ENCODE measurements at places on chromosomes 11 and 22.

DNA sequence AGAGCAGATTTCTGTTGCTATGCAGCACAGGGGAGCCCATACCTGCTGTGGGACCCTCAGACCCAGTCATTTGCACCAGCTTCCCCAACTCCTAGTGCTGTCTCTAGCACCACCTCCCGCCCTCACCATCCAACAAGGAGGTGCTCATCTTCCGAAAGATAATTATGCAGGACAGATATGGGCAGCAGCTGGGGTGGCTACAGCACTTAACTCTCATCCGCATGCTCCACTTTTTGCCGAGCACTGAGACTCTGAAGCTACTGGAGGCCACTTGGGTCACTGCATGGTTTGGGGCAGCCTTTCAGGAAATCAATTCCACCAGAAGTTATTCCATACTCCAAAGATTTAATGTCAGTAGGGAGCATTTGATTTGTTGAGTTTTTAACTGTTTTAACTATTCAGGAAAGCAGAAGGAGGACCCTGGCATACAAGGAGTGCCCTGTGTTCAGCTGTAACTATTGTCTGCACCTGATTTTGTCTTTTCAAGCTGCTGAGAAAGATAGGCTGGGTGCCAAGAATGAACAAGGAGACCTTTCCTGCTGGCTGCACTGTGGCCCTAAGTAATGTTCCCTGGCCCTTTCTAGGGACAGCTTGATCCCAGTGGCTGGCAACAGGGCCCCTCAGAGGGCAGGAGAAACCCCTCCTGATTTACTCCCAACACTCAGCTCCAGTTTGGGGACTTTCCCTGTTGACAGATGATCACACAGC is 67.3 kb upstream of the CSNK2A3 start:
- no peak for DNase-seq

- no peak for DNase-seq
Observed at GRCh38 chr11:100691896-100692653, 5.0 kb downstream of the ARHGAP42 start.

DNA sequence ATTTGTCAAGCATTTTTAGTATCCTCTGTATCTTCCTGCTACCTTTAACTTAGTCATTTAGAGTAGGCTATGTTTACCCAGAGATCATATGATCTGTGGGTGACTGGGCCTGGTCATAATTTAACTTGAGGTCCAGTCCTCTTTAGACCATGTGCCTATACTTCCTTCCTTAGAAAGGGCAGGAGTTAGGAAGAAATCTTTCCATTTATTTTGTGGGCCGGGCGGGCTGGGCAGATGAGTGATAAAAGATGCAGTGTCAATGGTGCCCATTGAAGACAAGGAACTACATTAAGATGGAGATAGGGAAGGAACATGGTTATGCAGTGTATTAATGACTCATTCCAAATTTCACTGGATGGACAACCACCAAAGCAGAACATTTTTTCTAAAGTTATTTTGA is 30.9 kb upstream of the PDE3B start:
- DNase-seq, result no peak

DNA sequence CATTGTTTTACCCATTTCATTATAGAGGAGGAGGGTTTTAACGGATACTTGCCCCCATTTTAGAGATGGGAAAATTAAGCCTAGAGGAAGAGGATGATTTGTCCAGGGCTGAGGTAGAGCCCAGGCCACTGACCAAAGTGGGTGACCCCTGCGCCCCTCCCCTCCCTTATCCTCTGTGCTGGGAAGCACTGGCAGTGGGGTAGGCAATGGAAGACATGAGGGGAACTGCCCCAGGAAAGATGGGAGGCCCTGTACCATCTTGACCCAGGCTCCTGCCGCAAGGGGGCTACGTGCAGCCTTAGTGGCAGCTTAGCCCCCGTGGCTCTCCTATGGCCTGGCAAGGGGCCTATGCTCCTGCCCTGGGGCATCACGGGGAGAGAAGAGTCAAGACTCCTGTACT is 76.4 kb upstream of the MYOD1 start:
- DNase-seq, result no peak

- no peak for DNase-seq
Observed at GRCh38 chr11:69339041-69339733, 45.2 kb downstream of the MYEOV start.

GRCh38 chr11:62152245-62153086 is 28.7 kb downstream of the INCENP start:
- DNase-seq, result no peak

- DNase-seq, result no peak
Observed at GRCh38 chr11:42925916-42926315, 385.9 kb upstream of the API5 start.

DNA sequence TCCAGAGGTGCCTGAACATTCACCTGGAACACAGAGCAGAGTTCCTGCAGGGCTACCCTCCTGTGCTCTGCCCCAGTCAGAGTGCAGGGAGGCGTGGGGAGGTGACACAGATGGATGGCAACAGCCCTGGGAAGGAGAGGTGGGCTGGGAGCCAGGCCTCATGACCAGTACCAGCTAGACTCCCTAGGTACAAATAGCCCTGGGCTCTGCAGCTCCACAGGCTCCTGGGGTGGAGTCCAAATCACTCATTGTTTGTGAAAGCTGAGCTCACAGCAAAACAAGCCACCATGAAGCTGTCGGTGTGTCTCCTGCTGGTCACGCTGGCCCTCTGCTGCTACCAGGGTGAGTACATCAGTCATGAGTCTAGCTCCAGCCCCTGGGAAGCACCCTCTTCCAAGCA is at the start of gene SCGB1D2:
TSS of gene SCGB1D2 (plus strand) at position 219 of the 400 bp plus-strand sequence. CDS start at position 288, 69 bp downstream.
- DNase-seq, result peak; percentile 97

DNA sequence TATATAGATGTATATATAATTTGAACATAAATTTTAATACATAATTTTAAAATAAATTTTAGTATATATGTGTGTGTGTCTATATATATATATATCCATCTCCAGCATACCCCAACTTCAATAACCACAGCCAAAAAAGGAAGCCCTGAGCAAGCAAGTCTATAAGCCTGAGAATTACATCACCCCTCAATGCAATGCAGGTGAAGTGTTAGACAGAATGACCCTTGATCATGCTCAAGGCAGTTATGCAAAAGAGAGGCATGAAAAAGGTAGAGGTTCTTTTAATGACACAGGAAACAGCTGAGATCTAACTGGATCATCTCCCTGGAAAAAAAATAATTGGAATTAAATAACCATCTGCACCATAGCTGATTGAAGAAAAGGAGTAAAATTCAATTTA is 557.9 kb upstream of the ANO5 start:
- no peak for DNase-seq

- DNase-seq, result no peak
Observed at GRCh38 chr11:57867966-57868365, 106.4 kb downstream of the CTNND1 start.

GRCh38 chr11:13052130-13052571 is 43.0 kb downstream of the RASSF10 start:
- DNase-seq, result peak; percentile 61

- peak; percentile 46 for DNase-seq
Observed at GRCh38 chr11:73140213-73141030, 1.7 kb downstream of the FCHSD2 start.

DNA sequence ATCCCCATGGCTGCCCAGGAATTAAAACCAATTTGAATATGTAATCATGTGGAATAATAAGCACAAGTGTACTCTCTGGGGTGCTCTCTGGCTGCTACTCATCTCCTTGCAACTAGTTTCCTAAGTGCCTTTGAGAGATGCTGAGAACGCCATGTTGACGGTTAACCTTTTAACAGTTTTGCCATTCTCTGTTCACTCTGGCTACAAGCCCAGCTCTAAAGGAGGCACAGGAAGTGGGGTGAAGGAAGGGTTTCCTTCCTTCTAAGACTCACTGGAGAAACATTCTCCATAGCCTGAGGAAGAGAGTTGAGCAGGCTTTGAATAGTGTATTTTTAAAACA is 122.0 kb upstream of the ZC3H12C start:
- DNase-seq, result peak; percentile 29

GRCh38 chr11:82936261-82936660 is 34.7 kb downstream of the DDIAS start:
- DNase-seq, result no peak

DNA sequence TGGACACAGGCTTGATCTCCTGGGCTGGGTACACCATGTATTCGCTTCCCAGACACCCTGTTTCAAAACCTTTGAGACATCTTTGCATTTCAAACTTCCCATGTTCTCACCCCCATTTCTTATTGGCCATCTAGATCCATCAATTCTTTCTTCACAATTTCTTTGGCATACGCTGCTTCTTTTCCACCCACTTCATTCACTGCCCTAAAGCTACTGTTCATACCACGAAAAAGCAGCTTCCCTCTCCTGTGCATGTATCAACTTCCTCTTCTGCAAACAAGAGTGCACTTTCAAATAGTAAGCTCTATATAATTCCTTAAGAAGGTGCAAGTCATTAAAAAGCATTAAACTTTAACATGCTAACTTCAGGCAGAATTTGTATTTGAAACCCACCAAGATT is 21.4 kb downstream of the UVRAG start:
- DNase-seq, result no peak

DNA sequence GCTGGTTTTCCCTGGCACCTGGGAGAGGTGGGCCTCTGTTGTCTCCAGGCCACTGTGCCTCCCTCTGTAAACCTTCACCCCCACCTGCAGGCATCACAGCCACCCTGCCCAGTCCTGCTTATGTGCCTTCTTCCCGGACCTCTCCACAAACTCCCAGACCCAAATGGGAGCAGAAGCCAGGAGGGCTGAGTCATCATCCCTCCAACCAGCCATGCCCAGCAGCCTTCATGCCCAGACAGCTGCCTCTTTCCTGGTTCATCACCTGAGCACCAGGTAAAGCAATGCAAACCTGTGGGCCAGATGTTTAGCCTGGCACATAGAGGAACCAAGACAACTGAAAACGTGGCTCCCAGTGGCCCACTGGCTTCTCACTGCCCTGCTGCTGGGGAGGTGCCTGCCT is 2.1 kb upstream of the TMPRSS4 start:
- DNase-seq, result peak; percentile 38

DNA sequence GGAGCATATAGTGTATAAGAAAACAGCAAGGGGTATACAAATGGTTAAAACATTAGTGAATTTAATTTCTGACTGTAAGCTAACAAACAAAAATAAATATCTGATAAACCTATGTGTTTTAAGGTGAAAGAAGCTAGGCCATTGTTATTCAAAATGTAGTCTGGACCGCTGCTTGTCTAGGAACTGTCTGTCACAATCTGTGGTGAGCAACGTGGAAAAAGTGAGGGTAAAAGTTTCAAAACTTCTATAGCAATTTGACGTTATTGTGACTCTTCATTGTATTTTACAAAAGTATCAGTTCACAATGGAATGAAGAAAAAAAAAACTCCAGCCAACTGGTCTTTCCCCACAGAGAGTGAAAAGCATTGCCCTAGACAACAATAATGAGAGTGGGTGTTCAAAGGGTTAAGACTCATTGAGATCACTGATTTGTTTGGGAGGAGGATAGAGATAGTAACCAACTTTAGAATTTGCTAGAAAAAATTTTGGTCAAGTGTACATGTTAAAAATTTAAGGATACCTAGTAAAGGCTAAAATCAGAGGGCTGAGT is 79.1 kb downstream of the UVRAG start:
- DNase-seq, result no peak

DNA sequence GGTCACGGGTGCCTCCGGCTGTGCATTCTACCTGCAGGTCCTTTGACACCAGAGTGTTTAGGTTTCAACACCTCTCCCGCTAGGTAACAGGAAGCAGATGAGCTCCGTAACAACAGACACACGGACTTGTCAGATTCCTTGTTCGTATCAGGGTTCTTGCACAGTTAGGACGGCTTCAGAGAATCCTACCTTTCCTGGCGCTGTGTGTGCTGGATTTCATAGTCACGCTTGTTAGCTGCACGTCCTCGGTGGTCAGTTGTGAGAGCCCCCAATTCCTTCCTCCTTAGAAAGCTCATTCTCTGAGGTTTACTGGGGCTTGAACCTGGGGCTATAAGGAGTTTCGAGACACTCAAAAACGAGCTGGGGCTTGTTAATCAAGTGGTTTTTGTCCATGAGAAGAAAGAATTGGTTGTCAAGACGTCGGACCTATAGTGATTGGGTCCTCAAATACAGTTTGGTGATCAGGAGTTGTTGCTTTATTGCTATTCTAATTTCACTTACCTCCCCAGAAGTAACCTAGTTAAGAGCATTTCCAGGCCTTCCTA is 664 bp downstream of the DDB2 start:
- DNase-seq, result no peak

DNA sequence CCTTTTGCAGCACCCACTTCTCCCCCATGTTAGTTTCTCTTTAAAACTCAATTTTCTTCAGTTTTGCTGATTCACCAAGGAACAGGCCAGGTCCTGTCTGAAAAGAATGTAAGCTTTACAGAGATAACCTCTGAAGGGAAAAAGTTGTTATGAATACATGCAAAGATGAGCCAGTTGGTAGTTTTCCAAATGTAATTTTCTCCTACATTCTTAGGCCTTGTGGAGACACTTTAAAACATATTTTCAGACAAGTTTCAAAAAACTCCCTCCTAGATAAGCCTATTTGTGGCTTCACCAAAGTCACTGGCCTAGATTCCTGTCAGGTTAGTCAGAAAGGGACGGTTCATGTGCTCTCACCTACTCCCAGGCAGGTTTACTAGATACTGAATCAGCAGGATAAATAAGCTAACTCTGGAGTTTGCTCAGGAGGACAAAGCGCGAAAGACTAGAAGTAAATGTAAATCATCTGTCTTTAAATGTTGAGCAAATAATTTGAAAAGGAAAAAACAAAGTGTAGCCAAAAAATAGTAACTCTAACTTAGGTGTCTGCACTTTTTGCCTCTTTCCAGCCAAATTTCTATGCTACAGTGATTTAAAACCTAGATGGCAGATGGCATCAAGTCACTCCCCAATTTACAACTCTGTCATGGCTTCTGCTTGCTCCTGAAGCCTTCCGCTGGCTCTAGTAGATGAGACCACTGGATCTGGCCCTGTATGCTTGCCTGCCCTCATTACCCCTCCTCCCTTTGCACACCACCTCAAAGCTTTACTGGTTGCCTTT is 4.9 kb upstream of the ATP6V1E1 start:
- peak; percentile 19 for DNase-seq

DNA sequence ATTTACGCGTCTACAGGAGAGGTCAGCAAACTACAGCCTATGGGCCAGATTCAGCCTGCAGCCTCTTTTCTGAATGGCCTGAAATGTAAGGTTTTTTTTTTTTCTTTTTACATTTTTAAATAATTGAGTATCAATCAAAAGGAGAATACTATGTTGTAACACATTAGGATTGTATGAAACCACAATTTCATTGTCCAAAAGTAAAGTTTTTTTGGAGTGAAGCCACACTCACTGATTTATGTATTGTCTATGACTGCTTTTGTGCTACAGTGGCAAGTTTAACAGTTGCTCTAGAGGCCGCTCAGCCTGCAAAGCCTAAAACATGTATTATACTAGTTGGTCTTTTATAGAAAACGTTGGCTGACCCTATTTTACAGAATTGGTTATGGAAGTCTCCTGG is 923.2 kb downstream of the NTM start:
- no peak for DNase-seq
